ENCODE measurements at places on chromosomes 11 and 22.

DNA sequence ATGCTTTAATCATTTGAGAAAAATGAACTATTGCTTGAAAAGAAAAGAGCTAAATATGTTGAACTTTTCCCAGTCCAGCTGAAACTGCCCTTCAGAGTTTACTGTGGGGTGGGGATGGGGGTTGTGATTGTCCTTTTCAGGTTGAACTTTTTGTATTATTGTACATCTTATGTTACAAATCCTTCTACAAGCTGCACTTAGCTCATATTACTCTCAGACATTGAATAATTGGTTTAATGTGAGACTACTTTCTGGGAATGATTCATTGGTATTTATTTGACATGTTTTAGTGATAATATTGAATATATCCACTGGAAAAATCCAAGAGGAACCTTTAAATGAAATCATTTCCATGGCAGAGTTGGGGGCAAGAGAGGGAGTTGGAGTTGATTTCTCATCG lies 84.9 kb downstream of the ATXN10 start:
- no peak for DNase-seq

DNA sequence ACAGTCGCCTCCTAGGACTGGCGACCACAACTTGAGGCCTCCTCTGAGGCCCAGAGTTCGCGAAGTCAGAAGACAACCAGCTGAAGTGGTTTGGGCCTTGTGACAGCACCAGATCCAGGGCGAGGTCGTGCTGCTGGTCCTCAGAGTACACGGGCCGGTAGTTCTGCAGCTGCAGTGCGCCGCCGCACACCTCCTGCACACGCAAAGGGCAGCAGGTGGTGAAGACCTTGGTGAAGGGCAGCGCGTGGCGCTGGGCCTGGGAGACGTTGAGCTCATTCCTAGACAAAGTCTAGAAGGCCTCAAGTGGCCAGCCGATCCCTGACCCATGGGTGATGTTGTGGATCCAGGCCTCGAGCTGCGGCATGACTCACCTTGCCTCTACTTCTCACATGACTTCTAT lies 18.2 kb downstream of the CD3E start:
- no peak for DNase-seq

DNA sequence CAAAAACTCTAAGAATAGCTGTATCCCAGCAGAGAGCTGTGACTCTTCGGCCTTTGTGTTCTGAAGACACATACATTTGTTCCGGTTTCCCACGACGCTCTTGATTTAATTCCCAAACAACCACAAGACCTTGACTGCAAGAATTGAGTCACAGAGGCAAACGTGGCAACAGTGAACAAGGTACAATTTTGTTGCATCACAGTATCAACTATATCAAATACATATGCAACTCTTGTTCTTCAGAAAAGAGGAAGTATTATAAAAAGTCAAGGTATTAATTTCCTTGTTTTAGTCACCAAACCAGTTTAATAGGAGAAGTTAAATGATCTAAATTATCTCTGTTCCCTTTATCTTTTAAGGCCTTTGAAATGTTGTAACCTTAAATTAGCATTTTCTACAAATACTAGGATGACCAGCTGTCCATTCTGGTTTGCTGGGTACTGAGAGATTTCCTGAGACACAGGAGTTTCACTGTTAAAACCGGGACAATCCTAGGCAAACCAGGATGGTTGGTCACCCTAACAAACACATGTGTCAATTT lies 11.1 kb downstream of the HPS5 start:
- peak; percentile 50 for DNase-seq

DNA sequence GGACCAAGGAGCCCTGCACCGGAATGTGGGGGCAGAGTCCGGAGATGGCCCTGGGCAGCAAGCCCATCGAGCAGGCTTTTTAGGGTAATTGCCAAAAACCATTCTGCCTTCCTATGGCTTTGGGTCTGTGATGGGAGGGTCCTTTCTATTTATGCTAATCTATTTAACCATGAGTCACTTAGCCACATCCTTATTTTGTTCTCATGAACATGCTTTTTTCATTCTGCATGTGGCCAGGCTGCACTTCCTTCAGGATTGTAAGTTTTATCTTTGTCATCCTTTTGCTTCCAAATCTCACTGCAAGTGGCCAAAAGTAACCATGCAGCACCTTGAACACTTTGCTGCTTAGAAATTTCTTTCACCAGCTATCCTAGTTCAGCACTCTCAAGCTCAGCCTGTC lies 88.3 kb downstream of the EFCAB6 start:
- no peak for DNase-seq

- DNase-seq: no peak
Measured at GRCh38 chr11:32088117-32088941, 2.5 kb upstream of the RCN1 start.

DNA sequence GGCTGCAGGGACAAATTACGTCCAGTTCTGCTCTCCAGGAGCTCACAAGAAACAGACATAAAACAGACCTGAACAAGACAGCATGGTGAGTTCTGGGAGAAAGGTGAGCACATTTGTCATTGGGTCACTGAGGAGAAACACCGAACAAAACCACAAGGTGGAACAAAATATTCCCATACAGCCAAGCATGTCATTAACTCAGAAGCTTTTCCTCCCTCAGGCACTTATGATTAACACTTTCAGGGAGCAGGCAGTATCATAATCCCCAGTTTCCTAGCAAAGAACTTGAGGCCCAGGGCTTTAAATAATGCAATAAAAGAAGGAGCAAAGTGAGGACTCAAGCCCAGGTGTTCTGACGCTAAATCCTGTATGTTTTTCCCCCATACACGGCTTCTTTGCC lies 43.0 kb downstream of the P4HA3 start:
- DNase-seq: no peak

GRCh38 chr11:115974703-115975102 lies 470.5 kb upstream of the CADM1 start:
- DNase-seq: no peak

- DNase-seq: no peak
Measured at GRCh38 chr11:87444993-87445392, 407.3 kb downstream of the TMEM135 start.

GRCh38 chr22:33565580-33565995 lies 354.7 kb downstream of the LARGE1 start:
- DNase-seq: no peak

DNA sequence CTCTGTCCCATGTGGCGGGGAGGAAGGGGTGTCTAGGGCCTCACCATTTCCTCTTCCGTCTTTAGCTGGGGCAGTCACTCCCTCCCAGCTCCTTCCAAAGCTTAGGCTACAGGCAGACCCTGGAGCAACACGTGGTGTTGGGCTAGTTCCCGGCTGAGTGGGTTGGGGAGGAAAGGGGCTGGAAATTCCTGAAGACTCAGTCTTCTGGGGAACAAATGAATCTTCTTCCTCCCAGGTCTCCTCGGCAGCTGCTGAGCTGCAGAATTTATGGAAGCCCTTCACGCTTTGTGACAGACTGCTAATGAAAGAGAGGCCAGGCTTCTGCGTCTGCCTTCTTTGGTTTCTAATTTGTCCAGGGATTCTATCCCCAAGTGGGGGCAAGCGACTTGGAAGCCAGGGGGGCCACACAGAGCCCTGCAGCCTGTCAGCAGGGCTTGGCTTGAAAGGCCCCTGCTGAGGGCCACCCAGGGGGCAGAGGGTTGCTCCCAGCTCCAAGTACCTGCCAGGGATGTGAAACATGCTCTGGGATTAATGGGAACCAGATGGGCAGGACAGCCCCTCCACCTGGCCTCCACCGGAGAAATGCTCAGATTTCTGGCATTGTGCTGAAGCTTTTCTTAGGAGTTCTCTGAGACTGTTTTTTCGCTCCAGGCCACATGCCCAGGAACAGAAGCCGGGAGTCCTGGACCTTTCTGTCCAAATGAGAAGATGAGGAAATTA lies 123.1 kb downstream of the PKNOX2 start:
- no peak for DNase-seq

DNA sequence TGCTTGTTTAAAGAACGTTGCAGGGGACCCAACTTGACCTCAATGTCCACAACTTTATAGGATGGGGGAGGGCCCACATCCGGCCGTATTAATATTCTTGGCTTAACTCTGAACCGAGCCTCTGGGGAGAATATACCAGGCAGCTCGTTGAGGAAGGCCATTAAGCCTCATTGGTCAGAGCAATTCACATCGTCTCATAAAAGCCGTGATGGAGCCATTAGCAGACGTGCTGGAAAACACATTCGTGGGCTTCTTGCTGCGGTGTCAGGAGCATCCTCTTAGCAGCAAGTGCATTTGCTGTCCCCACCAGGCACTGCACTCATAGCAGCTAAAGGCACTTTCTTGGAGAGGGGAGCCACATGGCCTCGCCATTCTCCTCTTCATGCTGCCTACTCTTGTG lies 14.9 kb downstream of the DSCAML1 start:
- DNase-seq: no peak

DNA sequence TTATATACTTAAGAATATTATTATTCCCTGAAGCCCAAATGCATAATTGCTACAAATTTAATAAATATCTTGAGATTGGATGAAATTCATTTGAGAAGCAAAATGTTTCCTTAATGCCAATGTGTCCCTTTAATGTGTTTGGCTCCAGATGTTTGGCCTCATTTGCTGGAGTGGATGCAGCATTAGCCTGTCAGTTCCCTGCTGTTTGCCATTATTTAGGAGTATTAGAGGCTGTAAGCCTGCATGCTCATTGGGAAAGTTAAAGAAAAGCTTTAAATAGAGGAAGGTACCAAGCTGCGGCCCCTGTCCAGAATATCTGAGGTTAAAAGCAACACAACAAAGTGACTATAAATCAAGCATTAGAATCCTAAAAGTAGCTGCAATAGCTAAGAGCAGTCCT lies 54.8 kb upstream of the PITPNB start:
- no peak for DNase-seq

DNA sequence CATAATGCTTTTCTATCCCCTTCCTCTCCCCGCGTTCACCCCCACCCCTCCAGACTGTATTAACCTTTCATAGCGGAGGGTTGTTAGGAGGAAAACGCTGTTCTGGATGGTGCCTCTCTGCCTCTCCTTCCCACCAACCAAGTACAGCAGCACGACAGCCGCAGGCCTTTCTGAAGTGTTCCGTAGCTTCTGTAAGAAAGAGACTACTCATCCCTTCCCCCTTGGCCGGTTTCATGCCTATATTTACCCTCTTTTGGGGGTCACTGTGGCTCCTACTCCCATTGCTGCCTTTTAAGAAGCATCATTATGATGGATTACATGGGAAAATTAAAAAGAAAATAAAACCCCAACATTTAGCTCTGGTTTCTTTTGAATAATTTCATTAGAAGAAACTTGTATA lies 46.5 kb downstream of the ZBTB16 start:
- DNase-seq: no peak

DNA sequence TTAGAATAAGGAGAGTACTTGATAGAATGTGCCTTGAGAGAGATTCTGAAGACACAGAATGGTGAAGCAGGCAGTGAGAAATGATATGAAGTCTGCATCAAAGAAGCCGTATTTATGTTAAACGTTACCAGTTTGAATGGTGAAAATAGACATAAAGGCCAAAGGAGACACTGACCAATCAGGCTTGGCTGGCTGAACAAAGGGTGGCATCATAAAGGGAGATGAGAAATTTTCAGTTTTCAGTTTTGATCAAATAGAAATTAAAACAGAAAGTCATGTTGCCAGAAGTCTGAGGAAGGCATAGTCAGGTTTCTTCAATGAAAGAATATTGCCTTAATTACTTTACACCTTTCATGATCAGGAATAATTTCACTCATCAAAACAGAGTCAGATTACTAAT lies 6.6 kb downstream of the OR51F1 start:
- no peak for DNase-seq

DNA sequence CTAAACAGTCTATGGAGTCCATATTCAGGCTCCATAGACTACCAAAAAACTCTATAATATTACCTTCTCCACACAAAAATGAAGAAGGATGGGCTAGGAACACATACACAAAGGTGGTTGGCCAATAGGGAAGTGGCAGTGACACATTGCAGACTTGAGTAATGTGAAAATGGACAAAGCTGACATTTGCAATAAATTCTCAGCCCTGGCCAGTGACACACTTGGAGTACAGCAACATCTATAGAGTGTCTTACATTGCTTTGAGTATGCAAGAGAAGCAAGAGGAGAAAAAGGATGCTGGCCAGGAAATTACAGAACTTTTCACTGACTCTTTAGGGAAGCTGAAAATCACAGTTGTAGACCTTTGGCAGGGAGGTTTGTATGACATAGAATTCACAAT lies 7.3 kb upstream of the OR52W1 start:
- peak; percentile 91 for DNase-seq

GRCh38 chr22:19239464-19239863 lies 52.1 kb downstream of the CLTCL1 start:
- no peak for DNase-seq

GRCh38 chr22:27466229-27466628 lies 335.3 kb downstream of the MN1 start:
- DNase-seq: no peak

GRCh38 chr11:11347592-11347991 lies 5.5 kb downstream of the CSNK2A3 start:
- DNase-seq: no peak

DNA sequence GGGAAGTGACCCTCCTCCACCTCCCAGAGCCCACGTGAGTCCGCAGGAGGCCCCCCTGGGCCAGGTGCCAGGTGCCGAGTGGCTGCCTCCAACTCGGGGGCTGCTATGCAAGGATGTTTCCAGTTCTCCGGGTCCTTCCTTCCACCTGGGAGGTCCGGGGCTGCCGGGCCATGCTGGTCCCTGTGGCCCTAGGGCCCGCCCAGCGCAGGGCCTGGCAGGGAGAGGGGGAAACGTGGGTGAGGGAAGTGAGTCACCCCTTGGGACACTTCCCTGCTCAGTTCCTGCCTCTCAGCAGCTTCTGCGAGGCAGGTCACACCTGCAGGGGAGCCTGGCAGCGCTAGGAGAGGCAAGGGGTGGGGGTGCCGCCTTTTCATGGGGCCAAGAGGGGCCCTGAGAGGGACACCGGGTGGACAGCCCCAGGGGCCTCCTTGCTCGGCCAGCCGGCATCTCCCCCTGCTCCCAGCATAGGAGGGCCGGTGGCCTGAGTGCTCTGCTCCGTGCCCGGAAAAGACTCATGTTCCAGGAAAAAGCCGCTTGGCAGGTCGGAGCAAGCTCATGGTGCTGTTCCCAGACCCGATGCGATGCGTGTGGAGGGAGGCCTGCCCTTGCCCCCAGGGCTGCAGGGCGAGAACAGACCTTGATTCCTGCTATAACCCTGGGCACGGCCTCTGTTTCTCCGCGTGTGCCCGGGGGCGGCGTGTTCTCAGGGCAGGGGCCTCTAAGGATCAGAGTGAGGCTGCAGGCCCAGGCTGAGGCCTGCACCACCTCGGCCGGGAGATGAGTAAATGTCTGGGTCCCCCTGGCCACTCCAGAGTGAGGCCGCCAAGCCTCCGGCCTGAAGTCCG lies 30.3 kb upstream of the WNT7B start:
- peak; percentile 87 for DNase-seq

Measured in inflammatory macrophage (primary cell).